ENCODE measurements at places on chromosomes 4 and X. TPM values are rescaled to one million over a fixed set of nuclear protein-coding genes. Genes with fewer than 3 reads are reported as not detected.

DNA sequence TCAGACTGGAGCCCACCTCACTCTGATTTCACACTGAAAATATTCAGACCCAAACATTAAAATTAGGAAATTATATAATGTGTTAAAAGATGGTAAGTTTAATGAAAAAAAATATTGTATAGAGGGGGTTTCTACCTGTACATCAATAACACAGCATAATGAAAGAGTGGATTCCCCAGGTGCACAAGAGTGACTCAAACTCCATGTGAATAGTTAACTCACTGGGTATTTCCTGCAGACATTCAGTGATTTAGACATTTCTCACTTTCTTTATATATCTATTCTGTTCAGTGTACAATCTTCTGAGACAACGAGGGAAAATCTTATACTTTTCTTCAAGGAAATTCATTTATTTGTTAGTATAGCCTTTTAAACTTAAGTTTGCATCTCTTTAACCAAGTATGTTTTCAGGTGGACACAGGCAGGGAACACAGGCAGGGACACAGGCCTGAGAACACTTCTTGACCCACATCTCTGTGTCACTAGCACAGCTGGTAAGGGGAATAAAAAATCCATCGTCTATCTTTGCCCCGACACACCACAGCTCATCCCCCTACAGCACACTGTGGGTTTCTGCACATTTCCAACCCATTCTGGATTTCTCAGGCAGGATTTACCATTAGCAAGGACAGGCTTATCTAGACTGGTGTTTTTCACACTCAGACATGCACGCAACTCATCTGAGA is 525.5 kb upstream of the BOD1L1 start:
- no peak for DNase-seq

DNA sequence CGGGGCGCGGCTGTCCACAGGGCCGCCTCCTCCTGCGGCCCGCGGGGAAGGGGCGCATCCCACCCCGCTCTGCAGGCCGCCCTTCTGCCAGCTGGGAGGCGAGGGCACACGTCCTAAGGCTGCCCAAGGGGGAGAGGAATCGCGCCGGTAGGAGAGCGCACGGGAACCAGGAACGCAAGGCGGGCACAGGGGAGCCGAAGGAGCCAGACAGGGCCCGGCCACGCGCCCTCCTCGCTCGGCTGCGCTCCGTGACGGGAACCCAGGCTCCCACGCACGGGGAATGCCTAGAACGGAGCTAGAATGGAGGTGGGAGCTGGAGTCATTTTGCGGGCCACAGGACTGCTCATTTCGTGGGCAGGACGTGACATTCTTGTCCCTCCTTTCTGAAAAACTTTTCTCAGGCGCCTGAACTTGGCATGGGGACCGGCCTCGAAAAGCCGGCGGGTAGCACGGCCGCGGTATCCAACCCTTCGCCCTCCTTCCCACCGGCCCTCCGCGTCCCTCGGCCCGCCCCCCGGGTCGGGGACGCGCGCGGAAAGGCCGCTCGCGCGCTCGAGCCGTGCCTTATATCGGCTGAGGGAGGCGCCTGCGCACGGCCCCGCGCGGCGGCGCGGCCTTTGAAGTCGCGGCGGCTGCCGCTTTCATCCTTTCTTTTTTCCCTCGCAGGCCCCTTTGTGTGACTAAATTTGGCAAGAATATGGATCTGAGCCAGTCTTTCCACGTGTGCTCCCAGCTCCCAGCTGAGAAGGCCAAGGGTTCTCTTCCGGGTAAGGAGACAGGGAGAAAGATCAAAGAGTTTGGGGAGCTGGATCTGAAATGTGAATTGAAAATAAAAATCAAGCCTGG is 4.2 kb upstream of the LEF1 start:
- DNase-seq: peak; percentile 48

GRCh38 chr4:155675709-155676429 is 9.2 kb downstream of the GUCY1A1 start:
- peak; percentile 87 for DNase-seq

- no peak for DNase-seq
Measured at GRCh38 chr4:39406763-39407583, at the start of gene KLB. KLB (plus strand) TSS chr4:39406930; CDS start chr4:39406950, 20 bp downstream.

DNA sequence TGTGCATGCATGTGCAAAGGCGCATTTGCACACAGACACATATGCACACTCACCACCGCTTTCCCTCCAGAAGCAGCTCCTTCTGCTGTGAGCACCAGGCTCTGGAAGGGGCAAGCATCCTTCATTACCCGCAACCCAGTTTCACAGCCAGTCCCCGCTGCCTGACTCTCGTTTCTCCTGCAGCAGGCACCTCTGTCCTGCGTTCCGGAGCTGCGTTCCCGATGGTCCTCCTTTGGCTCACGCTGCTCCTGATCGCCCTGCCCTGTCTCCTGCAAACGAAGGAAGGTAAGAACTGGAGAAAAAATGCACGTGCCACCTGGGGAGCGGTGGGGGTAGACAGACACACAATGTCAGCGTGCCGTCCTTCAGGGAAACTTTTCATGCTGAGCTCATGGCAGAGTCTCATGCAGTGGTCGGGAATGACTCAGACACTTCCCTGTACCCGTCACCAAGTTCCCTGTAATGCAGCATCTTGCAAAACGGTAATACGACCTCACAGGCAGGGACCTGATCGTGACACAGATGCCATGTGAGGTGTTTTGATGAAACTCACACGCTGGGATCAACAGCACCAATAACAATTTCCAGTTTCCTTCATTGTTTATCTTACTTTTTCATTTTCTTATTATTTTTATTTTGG is 5.1 kb downstream of the IL3RA start:
- no peak for DNase-seq

DNA sequence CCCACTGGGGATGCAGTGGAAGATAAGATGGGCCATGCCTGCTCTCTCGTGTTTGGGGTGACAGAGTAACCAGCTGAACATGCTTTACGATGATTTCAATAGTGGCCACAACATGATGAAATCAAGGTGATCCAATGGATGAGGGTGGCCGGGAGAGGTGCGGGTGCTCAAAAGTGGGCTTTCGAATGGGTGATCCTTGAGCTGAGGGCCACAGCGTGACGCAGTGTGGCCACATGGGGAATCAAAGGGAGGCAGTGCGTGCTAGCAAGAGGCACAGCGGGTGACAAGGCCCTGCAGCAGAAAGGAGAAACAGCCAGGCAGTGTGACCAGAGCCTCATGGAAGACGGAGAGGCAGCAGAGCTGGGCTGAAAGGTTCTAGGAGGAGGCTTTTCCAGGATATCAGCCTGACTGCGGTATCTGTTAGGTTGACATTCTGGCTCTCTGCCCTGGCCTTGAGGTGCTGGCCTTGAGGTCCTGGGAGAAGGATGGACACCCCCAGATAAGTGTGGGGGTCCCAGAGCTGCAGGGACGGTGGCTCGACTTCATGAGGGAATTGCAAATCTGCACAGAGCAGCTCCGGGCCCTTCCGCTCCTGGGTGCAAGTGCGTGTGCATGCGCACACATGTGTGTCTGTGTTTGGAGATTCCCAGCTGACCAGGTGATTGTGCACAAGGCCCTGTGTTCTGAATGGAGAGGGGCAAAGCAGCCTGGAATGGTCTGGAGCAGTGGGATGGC is 38.0 kb upstream of the GPR78 start:
- no peak for DNase-seq

- no peak for DNase-seq
Measured at GRCh38 chr4:5970381-5971077, 47.7 kb downstream of the C4orf50 start.

GRCh38 chr4:78766650-78767049 is 9.5 kb upstream of the BMP2K start:
- no peak for DNase-seq

DNA sequence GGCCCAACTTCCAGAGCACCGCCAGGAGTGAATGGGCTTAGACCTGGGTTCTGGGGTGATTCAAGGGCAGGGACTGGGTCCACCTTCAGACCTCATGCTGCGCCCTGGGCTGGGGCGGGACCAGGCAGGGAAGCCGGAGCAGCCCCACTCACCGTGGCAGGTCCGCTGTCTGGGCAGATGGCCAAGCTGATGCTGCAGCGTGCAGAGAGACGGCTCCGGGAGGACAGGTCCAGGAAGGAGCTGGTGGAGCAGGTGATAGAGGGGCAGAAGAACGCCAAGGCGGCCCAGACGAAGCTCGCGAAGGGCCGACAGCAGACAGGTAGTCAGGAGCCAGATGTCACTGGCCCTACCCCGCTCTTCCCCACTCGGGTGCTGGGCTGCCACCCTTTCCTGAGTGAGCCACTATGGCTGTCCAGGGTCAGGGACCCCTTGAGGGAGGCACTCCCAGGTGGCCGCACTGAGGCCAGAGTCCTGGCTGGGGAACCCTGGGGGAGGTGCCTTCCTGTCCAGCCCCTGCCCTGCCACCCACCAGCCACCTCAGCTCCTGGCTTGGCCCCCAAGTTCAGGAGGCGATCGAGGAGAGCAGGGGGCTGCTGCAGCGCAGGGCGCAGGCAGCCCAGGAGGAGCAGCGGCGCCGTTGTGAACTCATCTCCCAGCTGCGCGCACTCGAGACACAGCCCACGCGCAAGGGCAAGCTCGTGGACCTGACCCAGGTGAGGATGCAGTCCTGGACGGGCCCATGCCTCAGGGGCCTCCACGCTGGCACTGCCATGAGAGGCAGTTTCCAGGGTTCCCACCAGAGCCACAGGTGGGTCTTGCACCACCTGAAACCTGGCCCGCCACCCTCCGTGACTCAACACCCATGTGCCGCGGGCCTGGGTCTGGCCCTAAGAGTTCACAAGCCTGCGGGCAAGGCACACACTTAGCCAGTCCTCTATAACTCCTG is 10.1 kb upstream of the RNF4 start:
- DNase-seq: no peak

DNA sequence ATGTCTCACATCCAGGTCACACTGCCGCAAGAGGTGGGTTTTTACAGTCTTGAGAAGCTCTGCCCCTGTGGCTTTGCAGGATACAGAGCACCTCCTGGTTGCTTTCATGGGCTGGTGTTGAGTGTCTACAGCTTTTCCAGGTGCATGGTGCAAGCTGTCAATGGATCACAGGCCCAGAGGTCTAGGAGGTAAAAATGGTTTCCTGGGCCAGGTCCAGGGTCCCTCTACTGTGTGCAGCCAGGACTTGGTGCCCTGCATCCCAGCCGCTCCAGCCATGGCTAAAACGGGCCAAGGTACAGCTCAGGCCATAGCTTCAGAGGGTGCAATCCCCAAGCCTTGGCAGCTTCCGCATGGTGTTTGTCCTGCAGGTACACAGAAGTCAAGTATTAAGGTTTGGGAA is 434.1 kb upstream of the GALNT7 start:
- no peak for DNase-seq

The DCX gene
- total RNA-seq: under 0.01 TPM

The RPA4 gene
- total RNA-seq: 1.6 TPM

The NRK gene
- not detected for total RNA-seq

All from hematopoietic multipotent progenitor cell (in vitro differentiated cells).